ENCODE measurements at places on chromosomes 13 and 19. TPM values are rescaled to one million over a fixed set of nuclear protein-coding genes. Genes with fewer than 3 reads are reported as not detected.

The ZNF569 gene
- 7.3 TPM for total RNA-seq

The OSCAR gene
- total RNA-seq, result 0.23 TPM

The FFAR2 gene
- total RNA-seq, result not detected

The ARID3A gene
- total RNA-seq, result 30.7 TPM

The MCEMP1 gene
- total RNA-seq, result not detected

The PALM gene
- total RNA-seq, result not detected

The SHC2 gene
- not detected for total RNA-seq

The SCEL gene
- total RNA-seq, result not detected

All from activated naive CD4-positive, alpha-beta T cell treated with anti-CD3 and anti-CD28 coated beads, Interleukin-2, amount 10 ng/mL, durations not matched to agents 5 hours and 36 hours (primary cell).